ENCODE measurements at places on chromosomes 6 and 20.

GRCh38 chr6:112925702-112926101 is 578.6 kb downstream of the RFPL4B start:
- no peak for DNase-seq

GRCh38 chr6:151702851-151703658 is 104.4 kb upstream of the ESR1 start:
- DNase-seq = no peak

GRCh38 chr6:151804585-151805285 is 2.7 kb upstream of the ESR1 start:
- no peak for DNase-seq

- no peak for DNase-seq
Measured at GRCh38 chr6:23371132-23371915, 754.7 kb upstream of the NRSN1 start.

DNA sequence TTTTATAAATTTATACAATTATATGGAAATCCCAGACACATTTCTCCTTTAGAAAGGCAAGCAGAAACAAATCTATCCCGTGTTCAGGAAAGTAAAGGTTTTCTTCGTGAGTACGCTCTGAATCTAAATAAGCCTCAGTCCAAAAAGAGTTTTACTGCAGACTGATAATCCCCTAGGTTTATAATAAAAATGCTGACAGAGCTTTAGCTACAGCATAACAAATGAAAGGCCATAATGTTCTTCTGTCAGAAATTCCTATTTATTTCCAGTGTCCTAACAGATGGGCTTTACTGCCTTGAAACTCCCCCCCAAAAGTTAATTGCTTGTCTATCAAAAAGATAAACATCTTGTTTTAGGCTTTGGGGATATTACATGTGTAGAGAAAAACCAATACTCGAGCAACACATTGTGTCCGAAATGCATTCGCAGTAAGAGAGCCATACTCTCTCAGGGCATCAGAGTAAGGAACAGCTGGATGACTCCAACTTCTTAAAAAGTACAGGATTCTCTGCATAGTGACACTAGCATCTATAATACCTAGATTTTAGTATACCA is 109.0 kb downstream of the PRKN start:
- no peak for DNase-seq

DNA sequence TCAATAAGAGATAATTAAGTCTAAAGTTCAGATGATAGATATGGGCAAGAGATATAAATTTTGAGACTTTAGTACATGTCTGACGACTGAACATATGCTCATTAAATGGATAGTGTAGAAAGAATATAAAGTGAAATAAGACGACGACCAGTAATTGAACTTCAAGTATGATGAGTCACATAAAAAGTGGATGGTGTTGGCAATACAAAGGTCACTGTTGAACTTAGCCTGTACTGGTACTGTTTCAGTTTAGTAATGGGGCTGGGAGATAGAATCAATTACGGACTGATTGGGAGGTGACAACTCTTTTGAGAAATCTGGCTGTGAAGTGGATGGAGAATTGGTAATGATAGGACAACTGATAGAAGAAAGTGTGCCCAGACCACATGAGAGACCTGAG is 68.1 kb downstream of the IBTK start:
- DNase-seq = no peak

DNA sequence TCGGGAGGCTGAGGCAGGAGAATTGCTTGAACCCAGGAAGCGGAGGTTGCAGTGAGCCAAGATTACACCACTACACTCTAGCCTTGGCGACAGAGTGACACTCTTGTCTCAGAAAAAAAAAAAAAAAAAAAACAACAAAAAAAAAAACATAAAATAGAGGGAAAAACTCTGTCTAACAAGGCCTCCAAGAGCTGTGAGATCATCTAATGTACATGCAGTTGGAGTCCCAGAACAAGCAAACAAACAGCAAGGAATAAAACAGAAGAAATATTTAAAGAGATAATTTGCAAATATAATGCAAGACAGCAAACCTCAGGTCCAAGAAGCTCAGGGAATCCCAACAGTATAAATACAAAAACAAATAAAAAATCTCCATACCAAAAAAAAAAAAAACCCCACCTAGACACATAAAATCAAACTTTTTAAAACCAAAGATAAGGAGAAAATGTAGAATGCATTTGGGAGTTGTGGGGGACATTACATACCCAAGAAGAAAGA is 35.0 kb upstream of the CCR6 start:
- DNase-seq = no peak

- no peak for DNase-seq
Measured at GRCh38 chr6:106731843-106732160, 102.4 kb downstream of the QRSL1 start.

DNA sequence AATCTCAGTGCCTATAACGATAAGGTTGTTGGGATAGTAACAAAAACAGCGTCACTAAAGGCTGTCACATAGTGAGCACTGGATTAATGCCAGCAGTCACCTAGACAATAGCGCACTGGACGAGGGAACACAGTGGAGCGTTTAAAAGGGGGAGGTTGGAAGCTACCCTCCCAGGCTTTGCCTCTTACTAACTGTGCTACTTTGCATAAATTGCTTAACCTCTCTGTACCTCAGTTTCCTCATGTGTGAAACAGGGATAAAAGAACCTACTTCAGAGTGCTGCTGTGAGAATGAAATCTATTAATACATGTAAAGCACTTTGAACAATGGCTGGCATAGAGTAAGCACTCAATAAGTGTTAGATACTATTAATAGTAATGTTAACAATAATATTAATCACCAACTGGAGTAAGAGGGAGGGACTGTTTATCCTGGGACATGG is 10.5 kb downstream of the BCL2L1 start:
- DNase-seq = no peak

GRCh38 chr6:158474961-158475343 is 84.9 kb upstream of the TMEM181 start:
- no peak for DNase-seq

DNA sequence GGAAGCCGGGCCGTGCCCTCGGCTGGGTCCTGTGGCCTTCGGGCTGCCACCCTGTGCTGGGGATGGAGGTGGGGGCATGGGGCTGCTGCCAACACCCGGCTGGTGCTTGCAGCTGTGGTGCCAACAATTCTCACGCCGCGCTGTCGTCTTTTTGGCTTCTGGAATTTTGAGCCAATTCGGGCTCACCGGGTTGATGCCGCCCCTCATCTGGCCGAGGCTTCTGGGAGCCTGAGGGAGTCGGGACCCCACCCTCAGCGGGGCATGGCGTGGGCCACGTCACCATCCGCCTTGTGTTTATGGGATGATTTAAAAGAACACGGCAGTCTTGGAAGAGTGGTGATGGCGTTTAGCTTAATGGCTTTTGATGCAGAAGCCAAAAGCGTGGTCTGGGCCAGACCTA is 8.7 kb upstream of the NPBWR2 start:
- no peak for DNase-seq

DNA sequence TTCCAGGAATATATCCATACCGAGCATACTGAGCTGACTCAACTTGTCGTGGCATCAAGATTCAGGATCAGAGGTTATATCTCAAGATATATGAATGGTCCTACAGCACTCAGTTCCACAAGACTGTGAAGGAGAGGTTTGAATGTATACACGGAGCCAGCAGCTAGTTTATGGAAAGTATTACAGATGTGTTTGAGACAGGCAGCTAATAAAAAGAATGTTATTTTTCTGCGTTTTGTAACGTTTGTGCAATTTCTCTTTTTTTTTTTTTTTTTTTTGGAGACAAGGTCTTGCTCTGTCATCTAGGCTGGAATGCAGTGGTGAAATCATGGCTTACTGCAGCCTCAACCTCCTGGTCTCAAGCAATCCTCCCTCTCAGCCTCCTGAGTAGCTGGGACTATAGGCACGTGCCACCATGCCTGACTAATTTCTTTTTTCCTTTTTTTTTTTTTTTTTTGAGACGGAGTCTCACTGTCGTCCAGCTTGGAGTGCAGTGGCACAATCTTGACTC is 3.4 kb upstream of the FAM110A start:
- DNase-seq = no peak

DNA sequence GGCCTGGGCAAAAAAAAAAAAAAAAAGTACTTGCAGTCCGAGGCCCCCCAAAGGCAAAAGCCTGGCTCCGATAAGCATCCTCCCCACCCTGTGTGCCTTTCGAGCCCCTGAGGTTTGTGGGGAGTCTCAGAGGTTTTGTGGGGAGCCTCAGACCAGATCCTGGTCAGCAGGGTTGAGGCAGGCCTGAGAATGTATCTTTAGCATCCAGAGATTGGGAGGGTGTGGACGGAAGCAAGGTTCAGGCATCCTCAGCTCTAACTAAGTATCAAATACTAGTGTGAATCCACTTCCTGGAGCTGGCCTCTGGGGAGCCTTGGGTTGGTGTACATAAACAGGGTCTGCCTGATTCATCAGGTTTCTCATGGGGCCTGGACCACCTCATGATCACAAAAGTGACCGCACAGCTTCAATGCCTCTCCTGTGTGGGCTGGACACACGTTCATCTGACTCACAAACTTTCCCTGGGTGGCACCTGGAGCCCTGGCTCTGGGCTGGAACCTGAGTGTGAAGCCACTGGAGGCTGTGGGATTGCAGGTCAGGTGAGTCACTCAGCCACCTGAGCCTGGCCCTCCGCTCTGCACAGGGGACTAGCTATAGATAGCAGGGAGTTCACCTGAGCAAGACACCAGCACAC is 24.4 kb downstream of the PCMTD2 start:
- no peak for DNase-seq

GRCh38 chr6:130778946-130779657 is 48.1 kb upstream of the SMLR1 start:
- DNase-seq = no peak

GRCh38 chr6:66993272-66993671 is 1286.2 kb upstream of the EYS start:
- no peak for DNase-seq

GRCh38 chr6:127858727-127859391 is 42.0 kb downstream of the THEMIS start:
- no peak for DNase-seq

DNA sequence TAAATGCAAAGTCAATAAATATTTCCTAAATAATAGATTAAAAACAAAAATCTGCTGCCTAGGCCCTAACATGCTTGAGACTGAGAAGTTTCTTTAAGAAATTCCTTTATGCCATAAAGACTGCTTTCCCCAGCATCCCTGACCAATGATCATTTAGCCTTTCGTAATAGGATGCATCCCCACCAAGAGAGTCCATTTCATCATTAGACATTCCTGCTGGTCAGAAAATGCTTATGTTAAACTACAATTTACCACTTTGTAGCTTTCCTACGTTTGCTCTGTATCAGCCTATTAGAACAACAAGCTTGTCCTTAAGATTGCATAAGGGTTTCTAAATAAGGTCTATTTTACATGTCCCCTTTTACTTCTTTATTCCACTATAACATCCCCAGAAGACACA is 59.8 kb upstream of the HSF2 start:
- no peak for DNase-seq

DNA sequence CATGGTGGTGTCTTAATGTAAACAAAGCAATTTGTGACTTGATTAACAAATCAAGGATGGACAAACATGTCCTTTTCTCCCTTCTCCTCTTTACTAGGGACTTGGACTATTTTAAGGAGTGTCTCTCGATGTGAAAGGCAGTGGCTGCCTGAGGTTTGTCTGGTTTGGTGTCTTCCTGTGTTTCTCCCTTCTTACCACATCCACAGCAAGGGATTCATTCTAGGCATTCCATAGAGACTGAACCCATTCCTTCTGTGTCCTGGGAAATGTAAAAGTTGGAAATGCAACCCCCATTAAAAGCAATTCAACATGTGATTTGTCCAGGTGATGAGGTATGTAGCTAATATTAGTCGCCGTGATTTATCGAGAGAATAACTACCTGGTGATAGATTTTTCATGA is 15.9 kb downstream of the NRN1 start:
- DNase-seq = no peak

DNA sequence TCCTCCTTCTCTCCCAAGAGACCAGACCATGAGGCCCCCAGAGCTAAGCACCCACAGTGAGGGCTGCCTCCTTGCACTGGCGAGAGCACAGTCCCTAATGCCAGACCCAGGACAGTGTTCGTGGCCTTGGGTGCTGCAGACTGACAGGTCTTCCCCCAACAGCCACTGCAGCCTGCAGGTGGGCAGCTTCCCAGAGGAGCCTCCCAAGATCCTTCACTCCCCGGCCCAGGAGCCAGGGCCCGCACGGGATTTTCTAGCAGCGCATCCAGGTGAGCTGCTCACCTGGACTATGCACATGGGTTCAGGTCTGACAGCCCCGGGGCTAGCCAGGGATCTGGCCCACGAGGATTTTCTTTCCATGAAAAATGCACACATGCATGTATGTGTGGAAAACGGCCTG is 41.7 kb downstream of the SUMO4 start:
- no peak for DNase-seq

- no peak for DNase-seq
Measured at GRCh38 chr6:54057058-54057457, 54.2 kb upstream of the MLIP start.

GRCh38 chr6:143695130-143695968 is 17.6 kb downstream of the PHACTR2 start:
- DNase-seq = no peak

DNA sequence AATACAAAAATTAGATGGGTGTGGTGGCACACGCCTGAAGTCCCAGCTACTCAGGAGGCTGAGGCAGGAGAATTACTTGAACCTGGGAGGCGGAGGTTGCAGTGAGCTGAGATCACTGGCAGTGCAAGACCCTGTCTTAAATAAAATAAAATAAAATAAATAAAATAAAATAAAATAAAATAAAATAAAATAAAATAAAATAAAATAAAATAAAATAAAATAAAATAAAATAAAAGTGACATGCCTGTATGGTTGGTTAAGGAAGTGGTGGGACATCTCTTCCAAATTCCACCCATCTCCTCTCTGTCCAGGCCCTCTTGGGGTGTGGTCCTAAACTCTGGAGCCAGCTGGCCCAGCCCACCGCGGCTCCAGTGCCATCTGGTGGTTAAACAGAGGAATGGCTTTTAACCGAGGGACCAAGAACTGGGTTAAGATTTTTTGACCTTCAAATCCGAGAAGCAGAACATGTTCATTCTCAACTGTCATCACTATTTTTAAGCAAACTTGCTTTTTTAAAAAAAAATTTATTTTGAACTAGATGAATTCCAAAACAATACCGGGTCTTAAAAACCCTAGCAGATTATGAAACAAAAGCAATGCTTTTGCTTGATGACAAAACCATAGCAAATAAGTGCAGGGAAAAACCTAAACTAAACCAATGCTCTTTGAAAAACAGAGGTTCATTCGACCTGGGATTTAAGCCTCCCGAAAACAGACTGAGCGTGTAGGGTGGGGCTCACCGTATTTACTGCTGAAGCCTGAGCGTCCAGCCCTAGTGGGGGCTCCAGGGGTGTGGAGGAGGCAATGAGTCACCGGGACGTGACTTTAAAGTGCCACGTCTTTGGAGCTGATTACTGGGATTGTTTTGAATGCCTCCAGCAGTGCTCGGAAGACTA is 68.8 kb downstream of the CDC5L start:
- peak; percentile 22 for DNase-seq

GRCh38 chr6:103874575-103874974 is 985.1 kb downstream of the HACE1 start:
- DNase-seq = no peak

- no peak for DNase-seq
Measured at GRCh38 chr6:38646166-38646878, 6.6 kb upstream of the BTBD9 start.
